COLO829 (cell line): ENCODE measurements at places on chromosomes 7 and 10.

- DNase-seq, result no peak
Measured at GRCh38 chr10:58028597-58029366, 238.9 kb downstream of the IPMK start.

- no peak for DNase-seq
Measured at GRCh38 chr10:101358706-101359300, 4.8 kb downstream of the BTRC start.

DNA sequence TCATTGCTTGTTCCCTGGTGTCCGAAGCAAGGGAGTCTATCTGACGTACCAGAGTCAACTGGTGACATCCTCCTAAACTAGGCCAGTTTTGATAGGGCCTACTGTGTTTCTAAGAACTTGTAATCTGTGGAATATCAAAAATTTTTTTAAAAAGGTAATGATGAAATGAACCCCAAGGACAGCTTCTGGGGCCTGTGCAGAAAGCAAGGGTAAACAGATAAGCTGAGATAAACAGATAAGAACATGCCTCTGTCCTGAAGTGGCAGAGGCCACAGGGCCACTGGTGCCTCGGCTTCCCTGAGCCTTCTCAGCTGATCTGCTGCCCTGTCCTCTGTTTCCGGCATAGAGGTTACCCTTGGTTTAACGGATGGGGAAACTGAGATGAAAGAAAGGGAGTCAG is 8.8 kb downstream of the GRK5 start:
- DNase-seq, result no peak

DNA sequence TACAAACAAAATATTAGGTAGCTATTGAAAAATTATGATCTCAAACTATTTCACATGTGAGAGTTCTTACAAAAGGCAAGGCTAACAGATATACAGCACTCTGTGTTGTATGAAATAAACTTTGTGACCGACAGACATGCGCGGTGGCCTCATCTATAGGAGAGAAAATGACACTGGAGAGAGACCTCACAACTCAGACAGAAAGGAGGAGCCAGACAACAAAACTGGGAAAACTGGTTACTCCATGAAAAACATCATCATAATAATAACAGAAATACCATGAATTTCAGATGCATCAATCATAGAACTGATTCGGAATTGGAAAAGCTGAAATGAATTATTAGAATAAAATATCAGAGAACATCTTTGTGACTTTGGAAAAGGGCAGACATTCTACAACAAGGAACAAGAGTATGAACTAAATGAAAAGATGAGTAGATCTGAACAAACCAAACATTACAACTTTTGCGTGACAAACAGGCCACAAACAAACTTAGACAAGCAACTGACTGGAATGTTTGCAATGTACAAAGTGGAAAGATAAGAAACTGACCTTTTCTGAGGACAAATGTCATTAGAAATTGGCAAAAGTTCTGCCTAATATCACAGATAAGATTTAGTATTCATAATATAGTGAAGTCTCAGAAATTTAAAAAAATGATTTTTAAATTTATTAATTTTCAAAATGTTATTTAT is 69.3 kb downstream of the TNS3 start:
- DNase-seq, result no peak

- DNase-seq, result no peak
Measured at GRCh38 chr7:34011696-34012095, 106.4 kb downstream of the BMPER start.
